Stomach (tissue), 19 donors: ENCODE measurements at places on chromosomes 5 and 9. TPM values are rescaled to one million over a fixed set of nuclear protein-coding genes. Genes with fewer than 3 reads are reported as not detected.
A peak's percentile ranks its signal among the peaks of the same experiment; 100 is the strongest.

DNA sequence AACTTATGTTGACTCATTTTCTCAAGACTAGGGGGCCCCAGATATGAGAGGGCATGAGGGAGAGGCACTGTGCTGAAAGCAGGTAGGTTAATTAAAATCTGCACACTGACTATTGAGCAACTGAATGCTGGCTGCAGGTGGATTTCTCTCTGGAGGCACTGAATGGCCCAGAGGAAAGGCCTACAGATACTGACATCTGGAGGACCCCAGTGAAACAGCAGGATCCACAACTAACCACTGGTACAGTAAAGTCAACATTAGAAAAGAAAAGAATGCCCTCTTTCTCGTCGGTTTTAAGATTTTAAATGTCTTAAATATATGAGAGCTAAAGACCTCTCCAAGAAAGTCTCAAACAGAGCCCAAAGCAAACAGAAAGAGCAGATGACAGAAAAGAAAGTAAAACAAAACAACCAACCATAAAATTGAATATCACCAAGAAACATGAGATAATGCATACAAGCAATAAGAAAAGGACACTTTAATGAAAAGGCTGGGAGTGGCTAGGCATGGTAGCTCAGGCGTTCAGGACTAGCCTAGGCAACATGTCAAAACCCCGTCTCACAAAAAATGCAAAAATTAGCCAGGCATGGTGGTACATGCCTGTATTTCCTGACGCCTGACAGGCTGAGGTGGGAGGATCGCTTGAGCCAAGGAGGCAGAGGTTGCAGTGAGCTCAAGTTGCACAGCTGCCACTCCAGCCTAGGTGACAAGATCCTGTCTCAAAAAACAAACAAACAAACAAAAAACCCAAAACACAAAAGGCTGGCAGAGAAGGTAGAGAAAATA is 43.3 kb downstream of the PUM3 start:
- peak; percentile 58 for DNase-seq

GRCh38 chr5:438481-438981 is 4.4 kb upstream of the EXOC3 start:
- no peak for DNase-seq

DNA sequence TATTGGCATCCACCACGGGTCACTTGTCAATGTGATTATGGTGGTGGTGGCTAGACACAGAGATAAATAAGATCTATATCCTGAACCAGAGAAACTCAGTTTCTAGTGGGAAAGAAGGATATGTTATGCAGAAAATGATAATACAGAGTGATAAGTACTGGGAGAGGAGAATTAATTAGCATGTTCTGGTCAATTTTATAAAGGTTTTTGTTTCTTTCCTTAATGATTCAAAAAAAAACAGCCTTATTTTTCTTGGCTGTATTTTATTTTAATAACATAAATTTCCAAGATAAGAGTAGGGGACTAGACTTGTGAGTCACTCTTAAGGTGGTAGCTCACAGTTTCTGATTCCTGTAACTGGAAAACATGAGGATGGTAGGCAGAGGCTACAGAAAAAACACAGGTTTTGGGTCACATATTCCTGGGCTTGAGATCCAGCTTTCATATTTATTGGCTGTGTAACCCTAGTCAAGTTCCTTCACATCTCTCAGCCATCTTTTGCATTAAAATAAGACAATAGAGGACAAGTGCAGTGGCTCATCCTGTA is 350.3 kb upstream of the RPS23 start:
- DNase-seq = no peak

DNA sequence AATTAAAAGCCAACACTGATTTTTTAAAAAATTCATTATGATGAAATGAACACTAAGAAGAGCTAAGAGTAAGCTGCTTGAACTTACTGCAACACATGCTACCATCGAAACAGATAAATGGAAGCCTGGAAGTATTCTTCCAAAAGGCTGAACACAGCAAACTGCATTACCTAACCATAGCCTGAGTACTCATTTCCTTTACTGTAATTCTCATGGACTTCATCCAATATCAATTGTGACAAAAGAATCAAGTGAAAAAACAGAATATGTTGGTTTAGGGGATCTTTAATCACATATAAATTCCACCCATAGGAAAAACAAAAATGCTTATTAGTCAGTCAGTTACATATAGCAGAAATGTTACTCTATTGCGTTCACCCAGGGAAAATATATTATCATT is 68.5 kb downstream of the DROSHA start:
- no peak for DNase-seq

DNA sequence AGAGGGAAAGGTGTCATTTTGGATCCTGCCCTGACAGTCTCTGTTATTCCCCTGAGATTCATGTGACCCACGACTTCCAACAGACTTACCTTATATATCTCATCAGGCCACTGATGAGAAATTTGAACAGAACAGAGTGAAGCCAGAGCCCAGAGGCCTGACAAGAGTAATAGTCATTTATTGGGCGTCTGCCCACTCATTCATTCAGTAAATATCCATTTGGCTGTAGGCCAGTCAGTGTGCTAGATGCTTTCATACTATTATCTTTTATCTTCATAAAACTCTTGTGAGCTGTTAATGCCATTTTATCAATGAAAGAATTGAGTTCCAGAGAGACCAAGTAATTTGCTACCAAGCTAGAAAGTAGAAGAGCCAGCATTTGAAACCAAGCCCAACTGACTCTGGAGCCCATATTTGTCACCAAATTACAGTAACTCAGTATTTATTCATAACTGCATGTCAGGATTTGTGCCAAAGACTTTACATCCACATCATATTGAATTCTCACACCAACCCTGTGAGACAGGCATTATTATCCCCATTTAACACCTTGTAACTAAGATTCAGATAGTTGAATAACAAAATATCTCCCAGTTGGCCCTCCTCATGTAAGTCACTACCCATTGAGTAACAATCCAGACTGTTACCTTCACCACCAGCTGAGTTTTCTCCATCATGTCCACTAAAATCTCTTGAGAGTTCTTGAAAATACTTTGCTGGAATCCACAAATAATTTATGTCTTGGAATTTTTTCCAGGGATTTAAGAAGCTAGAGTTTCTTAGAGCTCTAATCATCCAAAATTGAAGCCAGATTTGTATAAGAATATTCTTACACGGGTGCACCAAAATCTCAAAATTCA is 2.5 kb downstream of the PTPDC1 start:
- no peak for DNase-seq

GRCh38 chr9:127204771-127205470 is 59.7 kb upstream of the GARNL3 start:
- DNase-seq = peak; percentile 48

GRCh38 chr5:55254802-55255201 is 21.4 kb upstream of the CCNO start:
- no peak for DNase-seq

DNA sequence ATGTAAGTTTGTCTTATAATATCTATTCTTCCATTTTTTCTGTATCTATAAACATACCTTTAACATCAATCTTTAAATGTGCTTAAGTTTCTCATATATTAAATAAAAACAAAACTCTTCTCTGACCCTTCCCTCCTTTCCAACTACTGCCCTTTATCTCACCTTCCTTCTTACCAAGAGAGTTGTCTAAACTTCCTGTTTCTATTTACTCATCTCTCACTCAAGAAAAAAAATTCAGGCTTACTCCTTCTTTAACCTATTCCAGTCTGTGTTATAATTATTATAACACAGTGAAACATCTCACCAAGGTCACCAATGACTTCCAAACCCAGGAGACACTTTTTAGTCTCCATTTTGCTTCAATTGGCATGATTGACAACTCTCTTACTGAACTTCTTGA is 140.9 kb downstream of the CCDC171 start:
- DNase-seq = no peak

- DNase-seq = no peak
Measured at GRCh38 chr5:93658044-93658443, 75.0 kb downstream of the NR2F1 start.

GRCh38 chr5:119651486-119651885 is 22.1 kb downstream of the FAM170A start:
- DNase-seq = no peak

DNA sequence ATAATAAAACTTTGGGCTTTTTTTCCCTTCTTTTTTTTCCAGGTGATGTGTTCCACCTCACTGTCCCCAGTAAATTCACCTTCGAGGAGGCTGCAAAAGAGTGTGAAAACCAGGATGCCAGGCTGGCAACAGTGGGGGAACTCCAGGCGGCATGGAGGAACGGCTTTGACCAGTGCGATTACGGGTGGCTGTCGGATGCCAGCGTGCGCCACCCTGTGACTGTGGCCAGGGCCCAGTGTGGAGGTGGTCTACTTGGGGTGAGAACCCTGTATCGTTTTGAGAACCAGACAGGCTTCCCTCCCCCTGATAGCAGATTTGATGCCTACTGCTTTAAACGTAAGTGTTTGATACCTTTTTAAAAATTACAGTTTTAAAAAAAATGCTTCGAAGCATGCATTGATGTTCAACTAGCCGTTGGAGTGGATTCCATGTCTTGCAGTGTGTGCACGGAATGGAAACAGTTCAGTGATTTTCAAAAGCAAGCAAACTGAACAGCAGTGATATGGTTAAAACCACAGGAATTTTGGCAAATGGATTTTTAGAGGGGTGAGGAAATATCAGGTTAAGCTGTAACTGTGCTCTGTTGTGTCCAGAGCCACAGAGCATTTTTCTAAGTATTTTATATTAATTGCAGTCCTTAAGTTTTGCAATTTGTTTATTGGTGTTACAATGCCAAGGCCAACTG is 40.7 kb downstream of the VCAN start:
- DNase-seq = no peak

GRCh38 chr9:82923092-82923911 is 139.6 kb downstream of the RASEF start:
- peak; percentile 29 for DNase-seq

- no peak for DNase-seq
Measured at GRCh38 chr9:131330814-131331600, 41.5 kb downstream of the PLPP7 start.

DNA sequence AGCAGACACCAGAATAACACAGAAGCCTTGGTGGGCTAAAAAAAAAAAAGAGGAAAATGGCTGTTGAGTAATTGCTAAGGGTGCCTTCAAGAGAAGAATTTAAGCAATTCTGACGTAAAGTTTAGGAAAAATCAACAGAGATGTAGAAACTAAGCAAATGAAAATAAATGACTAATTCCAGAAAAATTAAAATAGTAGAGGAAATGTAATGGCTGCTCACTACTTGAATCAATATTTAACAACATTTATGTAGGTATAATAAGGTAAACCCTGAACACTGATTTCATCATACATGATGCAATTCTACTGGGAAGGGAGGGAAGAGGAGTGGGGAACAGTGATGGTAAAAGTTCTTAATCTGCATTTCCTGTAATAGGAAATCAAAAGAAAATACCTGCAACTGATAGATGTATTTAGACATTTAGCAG is 41.4 kb downstream of the PUM3 start:
- no peak for DNase-seq

GRCh38 chr5:114702136-114702535 is 340.3 kb downstream of the KCNN2 start:
- DNase-seq = peak; percentile 3

PCDHGC3 gene
- total RNA-seq = 7.6 TPM

PKD2L2 gene
- total RNA-seq = not detected

CYLC2 gene
- not detected for total RNA-seq

STING1 gene
- total RNA-seq = 16.2 TPM
